ENCODE measurements at places on chromosomes 2 and 18.

- DNase-seq, result peak; percentile 90
Observed at GRCh38 chr18:42514512-42514911, 559.5 kb downstream of the PIK3C3 start.

DNA sequence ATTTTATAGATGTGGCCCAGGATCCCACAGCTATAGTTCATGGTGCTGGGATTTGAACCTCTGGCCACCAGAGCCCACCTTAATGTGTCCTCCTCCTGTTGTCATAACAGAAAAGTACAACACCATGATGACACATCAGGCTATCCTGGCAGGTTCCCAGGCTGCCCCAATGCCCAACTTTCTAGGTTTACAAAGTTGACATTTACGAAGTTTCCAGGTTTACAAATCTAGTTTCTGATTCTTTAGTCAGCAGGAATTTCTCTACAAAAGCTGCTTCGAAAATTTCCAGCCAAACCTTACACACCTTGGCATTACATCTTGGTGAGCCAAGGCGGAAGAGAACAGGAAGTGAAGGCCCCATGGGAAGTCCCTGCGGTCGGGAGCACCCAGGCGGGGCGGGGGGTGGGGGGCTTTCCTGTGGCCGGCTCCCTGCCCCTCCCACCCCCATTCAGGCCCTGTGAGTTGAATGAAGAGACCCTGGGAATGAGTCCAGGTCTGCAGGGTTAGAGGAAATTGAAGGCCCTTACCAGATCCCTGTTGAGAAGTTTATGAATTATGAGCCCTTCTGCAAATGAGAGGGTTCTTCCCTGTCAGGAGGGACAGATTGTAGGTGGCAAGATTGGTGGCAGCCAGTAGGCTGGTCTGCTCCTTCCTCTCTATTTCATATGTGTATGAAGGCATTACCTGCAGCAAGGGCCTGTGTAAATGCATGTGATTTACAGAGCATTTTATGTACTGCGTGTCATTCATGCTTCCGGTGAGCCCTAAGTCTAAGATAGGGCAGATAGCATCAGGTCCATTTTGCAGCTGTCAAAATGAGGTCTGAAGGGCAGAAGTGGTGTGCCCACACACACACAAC lies 11.1 kb upstream of the IL1RN start:
- DNase-seq, result peak; percentile 7

- DNase-seq, result peak; percentile 6
Observed at GRCh38 chr2:232699110-232699509, 2.0 kb downstream of the GIGYF2 start.

DNA sequence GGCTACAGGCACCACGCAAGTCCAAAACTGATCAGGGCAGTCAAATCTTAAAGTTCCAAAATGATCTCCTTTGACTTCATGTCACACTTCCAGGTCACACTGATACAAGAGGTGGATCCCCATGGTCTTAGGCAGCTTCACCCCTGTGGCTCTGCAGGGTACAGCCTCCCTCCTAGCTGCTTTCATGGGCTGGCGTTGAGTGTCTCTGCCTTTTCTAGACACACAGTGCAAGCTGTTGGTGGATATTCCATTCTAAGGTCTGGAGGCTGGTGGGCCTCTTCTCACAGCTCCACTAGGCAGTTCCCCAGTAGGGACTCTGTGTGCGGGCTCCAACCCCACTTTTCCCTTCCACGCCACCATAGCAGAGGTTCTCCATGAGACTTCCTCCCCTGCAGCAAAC lies 838.2 kb upstream of the CHAC2 start:
- no peak for DNase-seq

DNA sequence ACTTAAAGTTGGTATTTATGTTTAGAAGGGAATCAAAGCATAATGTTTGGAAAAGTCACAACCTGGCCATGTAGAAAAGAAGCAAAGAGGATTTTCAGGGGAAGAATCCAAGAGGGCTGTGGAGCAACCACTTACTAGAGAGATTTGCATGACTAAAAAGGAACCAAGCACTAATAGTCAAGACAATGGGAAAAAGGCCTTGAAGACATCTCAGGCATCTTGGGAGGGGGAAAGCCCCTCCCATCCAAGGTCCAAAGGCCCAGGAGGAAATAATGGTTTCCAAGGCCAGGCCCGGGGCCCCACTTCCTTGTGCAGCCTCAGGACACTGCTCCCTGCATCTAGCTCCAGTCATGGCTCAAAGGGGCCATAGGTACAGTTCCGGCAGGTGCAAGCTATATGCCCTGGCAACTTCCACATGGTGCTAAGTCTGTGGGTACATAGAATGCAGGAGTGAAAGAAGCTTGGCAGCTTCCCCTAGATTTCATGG lies 128.1 kb downstream of the EIPR1 start:
- DNase-seq, result no peak

DNA sequence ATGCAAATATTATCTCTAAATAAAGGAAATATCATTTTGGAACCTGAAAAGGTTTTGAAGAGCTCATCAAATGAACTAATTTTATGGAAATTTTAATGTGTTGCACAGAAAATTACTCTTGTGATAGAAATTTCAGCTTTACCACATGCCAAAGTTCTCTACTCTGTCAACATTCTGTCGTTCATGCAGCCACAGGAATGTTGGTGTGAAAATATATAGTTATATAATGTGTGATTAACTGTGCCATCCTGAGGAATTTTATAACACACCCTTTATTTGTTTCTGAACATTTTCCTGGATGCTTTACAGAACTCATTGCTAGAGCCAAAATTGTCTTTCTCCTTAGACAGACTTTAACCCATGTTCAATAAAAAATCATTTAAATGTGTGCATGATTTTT lies 202.5 kb upstream of the SLC8A1 start:
- no peak for DNase-seq

- DNase-seq, result peak; percentile 30
Observed at GRCh38 chr2:40346535-40347354, 105.1 kb downstream of the SLC8A1 start.

DNA sequence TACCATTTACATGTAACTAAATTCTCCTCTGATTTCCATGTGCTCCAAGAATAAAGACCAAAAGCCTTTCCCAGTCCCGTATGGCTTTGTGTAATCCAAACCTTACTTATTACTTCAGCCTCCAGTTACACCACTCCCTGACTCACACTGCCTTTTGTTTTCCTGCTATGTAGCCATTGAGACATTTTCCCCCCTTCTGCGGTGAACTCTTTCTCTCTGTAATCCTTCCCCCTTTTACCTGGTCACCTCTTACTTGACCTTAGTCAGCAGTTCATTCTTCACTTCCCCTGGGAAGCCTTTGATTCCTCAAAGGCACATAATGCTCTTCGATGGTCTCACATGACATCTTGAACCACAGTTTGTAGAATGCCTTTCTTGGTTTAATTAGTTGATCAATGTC lies 256.0 kb upstream of the FANCL start:
- peak; percentile 55 for DNase-seq

DNA sequence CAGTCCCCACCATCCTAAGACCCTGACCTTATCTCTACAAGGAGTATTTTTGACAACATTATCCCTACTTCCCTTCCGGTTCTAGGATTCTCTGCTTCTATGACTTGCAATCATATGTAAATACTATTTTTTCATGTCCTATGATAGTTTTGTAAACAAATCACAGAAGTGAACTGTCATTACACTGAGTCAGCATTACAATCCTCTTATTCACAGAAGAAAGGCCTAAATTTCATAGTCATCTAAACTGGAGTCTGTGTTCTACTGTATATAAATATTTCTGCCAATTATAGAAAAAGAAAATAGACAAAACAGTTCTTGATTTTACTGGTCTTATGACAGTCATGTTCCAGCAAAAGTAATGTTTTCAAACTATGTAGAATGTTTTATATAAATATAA lies 265.1 kb downstream of the NCKAP5 start:
- DNase-seq, result no peak

DNA sequence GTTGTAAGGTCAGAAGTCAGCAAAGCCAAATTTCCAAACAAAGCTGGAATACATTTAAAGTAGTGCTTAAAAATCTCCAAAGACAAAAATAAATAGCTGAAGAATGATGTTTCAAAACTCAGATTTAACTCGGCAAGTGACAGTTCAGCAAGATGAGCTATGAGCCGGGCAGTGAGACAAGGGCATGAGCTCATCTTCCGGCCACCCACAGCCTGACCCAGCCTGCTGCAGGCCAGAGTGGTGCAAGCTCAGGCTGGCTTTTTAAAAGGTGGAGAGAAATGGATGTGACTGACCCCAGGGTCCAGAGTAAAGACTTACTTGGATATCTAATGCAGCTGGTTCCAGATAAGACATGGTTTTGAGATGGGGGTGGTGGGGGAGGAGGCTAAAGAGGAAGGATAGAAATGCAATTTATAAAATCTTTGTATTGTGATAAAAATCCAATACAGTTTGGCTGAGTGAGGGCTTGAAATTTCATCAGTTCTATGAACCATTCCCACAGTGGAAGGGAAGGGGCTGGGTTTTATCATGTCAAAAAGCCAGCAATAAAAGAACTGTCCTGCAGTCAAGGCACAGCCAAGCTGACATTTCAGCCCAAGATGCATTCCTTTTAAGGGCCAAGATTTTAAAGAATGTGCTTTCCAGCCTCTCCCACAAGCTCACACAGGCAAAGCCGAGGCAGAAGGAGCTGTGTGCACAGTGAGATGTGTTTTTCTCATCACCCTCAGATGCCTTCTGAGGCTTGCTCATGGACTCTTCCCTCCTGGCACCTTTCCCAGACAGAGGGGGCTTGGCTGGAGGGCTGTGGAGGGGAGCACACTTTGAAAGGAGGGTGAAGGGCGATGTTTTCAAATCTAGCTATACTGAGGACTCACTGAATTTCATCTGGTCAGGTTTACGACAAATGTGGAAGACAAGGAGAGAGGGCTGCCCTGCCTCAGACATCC lies 97.9 kb upstream of the KLHL29 start:
- DNase-seq, result peak; percentile 66

- DNase-seq, result peak; percentile 93
Observed at GRCh38 chr2:120914839-120915521, 179.3 kb downstream of the GLI2 start.

DNA sequence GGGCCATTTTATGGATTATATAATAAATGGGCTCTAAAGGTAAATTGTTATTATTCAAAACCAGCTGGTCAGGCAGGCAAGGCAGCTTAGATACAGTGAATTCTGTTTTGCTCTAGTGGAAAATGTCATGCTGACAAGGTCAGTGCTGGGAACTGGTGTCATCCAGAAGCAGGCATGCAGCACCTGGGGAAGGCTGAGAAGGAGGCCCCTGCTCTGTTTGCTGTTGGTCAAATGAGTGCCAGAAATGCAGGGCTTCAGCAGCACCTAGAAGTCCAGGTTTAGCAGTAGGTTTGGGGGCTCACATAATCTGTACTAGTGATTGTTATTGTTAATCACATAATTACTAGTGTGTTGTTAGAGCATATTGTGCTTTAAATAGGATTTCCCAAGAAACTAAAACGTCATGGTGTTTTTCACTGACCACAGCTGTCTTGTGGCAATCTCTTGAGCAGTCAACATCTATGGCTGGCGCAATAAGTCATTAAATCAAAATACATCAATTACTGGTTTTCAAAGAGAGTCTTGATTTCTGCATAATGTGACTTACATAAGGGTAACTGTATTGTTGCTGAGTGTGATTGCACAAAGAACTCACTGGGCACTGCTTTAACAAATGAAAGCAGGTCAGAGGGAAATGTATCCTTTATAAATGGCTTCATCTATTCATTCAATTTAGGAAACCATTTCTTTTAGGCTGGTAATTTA lies 99.1 kb downstream of the MYO3B start:
- DNase-seq, result no peak

- no peak for DNase-seq
Observed at GRCh38 chr2:196609806-196610205, 29.7 kb upstream of the CCDC150 start.

DNA sequence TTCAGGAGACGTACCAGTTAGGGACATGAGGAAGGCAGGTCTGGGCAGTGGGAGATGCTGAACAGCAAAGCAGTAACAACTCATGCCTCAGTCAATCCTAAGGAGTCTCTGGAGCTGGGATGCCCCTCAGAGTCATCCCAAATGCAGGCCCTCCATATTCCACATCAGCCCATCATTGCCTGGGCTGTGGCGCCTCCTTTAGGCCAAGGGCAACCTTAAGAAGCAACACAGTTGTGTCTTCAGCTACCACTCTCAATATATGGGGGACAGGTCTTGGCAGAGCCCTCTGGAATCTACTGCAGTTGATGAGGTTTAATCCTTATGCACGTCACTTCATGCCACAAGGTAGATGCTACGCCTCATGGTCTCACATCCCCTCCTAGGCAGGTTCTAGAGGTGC lies 682.0 kb upstream of the RAB6C start:
- DNase-seq, result no peak

- peak; percentile 20 for DNase-seq
Observed at GRCh38 chr2:198116756-198117155, 312.4 kb downstream of the PLCL1 start.

DNA sequence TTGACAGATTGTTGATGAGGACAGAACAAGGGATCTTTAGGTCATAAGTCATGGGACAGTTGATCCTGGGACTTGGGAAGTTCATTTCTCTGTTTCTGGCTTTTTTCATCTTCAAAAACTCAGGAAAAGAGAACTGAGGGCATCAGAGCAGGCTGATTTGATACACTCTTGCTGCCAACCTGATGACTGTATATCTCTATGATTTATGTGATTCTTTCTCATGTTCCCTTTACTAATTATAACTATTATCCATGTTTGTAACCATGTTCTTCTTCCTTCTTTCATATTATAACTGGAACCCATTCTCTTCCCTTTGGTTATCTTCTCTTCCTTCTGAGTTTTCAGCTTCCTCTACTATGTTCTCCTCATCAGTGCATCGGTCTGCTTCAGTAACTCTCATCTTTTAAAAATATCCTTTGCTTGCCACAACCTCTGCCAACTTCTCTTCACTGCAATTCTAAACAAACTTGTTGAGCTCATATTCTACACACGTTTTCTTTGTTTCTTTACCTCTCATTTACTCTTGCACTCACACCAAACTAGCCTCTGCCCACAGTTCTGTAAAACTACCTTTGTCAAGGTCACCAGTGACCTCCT lies 13.5 kb downstream of the RASGRP3 start:
- no peak for DNase-seq

DNA sequence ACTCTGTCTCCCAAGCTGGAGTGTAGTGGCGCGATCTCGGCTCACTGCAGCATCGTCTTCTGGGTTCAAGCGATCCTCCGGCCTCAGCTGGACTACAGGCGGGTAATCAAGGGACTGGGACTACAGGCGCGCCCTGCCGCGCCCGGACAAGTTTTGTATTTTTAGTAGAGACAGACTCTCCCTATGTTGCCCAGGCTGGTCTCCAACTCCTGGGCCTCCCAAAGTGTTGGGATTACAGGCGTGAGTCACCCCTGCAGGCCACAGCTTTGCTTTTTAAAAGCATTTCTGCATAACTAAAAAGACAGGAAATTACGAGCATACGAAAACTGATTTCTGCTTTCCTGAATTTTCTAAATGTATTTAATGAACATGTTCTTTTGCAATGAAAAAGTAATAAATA lies 916 bp upstream of the OSBPL1A start:
- DNase-seq, result peak; percentile 61

DNA sequence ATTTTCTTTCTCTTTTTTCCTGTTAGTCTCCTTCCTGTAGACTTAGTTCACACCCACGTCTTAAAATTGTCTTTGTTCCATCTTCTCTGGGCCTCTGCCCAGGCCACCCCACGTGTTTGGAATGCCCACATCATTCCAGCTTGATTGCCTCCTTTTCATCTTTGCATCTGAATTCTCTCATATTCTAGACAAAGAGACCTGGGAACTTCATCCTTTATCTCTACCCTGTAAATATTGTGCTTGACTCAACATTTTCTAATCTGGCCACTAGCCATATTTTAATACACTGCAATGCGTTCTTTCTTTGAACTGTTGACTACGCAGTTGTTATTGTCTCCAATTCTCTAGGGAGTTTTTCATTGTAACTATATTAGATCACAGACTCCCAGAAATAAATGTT lies 187.5 kb upstream of the NRXN1 start:
- peak; percentile 64 for DNase-seq

Measured in astrocyte of the hippocampus (primary cell).